ENCODE measurements at places on chromosomes 1 and 21. TPM values are rescaled to one million over a fixed set of nuclear protein-coding genes. Genes with fewer than 3 reads are reported as not detected.

Gene TRIM45
- 8.2 TPM for total RNA-seq

GRCh38 chr1:27609210-27609555 lies 5.2 kb upstream of the AHDC1 start:
- no peaks in the 10 kb centered on the region for H3K36me3 ChIP-seq
- no peak for DNase-seq
- no peaks in the 10 kb centered on the region for H3K27me3 ChIP-seq
- no peaks in the 10 kb centered on the region for H3K4me1 ChIP-seq
- no peak overlapping the region for H3K4me3 ChIP-seq
- no peak overlapping the region for H3K27ac ChIP-seq

GRCh38 chr1:94068096-94068998 lies 52.6 kb downstream of the ABCA4 start:
- H3K4me1 ChIP-seq: no peaks in the 10 kb centered on the region
- H3K27me3 ChIP-seq: no peaks in the 10 kb centered on the region
- H3K27ac ChIP-seq: peak overlapping the region; percentile 63
- no peak for DNase-seq
- H3K36me3 ChIP-seq: no peaks in the 10 kb centered on the region
- no peak overlapping the region for H3K4me3 ChIP-seq

- DNase-seq: no peak
- no peaks in the 10 kb centered on the region for H3K27me3 ChIP-seq
- H3K36me3 ChIP-seq: no peaks in the 10 kb centered on the region
- H3K4me1 ChIP-seq: no peaks in the 10 kb centered on the region
- no peak overlapping the region for H3K4me3 ChIP-seq
These were observed 11.3 kb upstream of the TNFRSF25 start for GRCh38 chr1:6477039-6477820.

Gene OVAAL
- total RNA-seq: not detected

- H3K36me3 ChIP-seq: no peaks in the 10 kb centered on the region
- no peaks in the 10 kb centered on the region for H3K4me1 ChIP-seq
- no peak overlapping the region for H3K4me3 ChIP-seq
- H3K27ac ChIP-seq: no peak overlapping the region
These were observed 46.4 kb upstream of the CR2 start for GRCh38 chr1:207407655-207408260.

Gene NBPF20
- 4.3 TPM for total RNA-seq

DNA sequence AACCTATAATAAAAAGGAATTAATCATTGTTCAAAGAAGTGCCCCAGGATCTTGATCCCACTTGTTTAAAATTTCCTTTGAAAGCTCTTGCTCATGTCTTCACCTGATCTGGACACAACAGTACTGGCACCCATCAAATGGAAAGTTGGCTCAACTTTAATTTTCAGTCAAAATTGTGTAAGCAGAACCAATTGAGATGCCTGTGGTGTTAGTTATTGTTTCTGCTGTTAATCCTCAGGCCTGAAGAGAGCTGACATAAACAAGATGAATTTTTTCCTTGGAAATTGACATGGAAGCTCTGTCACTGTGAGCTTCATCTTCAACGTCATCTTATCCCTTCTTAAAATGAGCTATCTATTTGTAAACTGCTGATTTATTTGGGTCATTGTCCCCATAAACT lies 88.3 kb upstream of the TNFSF4 start:
- DNase-seq: no peak
- H3K27ac ChIP-seq: no peak overlapping the region
- H3K27me3 ChIP-seq: no peaks in the 10 kb centered on the region
- no peaks in the 10 kb centered on the region for H3K4me1 ChIP-seq

Gene HSD17B7
- total RNA-seq: 10.2 TPM

- H3K36me3 ChIP-seq: no peaks in the 10 kb centered on the region
- H3K4me1 ChIP-seq: no peaks in the 10 kb centered on the region
- no peak overlapping the region for H3K27ac ChIP-seq
- DNase-seq: no peak
These were observed 55.3 kb downstream of the AHCTF1 start for GRCh38 chr1:246876431-246876830.

Gene CD52
- total RNA-seq: 8.3 TPM

GRCh38 chr1:170162459-170163246 lies 16.9 kb downstream of the NTMT2 start:
- H3K4me3 ChIP-seq: no peak overlapping the region
- H3K27me3 ChIP-seq: no peaks in the 10 kb centered on the region
- H3K27ac ChIP-seq: peak overlapping the region; percentile 2
- no peaks in the 10 kb centered on the region for H3K36me3 ChIP-seq

DNA sequence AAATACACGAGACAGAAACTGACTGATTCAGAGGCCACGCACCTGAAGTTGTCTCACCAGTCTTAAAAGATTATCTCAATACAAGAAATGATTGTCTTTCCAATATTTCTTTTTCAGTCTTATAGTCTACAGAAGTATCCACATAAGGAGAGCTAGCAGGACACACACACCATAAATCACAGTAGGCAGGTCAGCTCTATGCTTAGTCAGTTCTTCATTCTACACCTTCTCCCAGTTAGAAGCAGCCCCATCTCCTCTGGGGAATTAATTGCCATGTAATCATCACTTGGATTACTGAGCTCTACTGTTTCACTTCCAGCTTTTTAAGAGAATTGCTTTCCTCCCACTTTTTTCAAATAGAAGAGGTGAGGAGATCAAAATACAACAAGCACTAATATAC lies 59.6 kb downstream of the SMYD3 start:
- H3K27me3 ChIP-seq: no peaks in the 10 kb centered on the region
- H3K27ac ChIP-seq: no peak overlapping the region
- DNase-seq: no peak
- H3K36me3 ChIP-seq: no peaks in the 10 kb centered on the region

- H3K27ac ChIP-seq: no peak overlapping the region
- no peaks in the 10 kb centered on the region for H3K36me3 ChIP-seq
- H3K27me3 ChIP-seq: no peaks in the 10 kb centered on the region
These were observed 90.6 kb downstream of the C1orf94 start for GRCh38 chr1:34267326-34267725.

- no peak overlapping the region for H3K27ac ChIP-seq
- H3K4me1 ChIP-seq: no peaks in the 10 kb centered on the region
- DNase-seq: no peak
- no peak overlapping the region for H3K4me3 ChIP-seq
These were observed 13.4 kb downstream of the RCSD1 start for GRCh38 chr1:167643441-167643840.

Gene CNKSR1
- 28.2 TPM for total RNA-seq

DNA sequence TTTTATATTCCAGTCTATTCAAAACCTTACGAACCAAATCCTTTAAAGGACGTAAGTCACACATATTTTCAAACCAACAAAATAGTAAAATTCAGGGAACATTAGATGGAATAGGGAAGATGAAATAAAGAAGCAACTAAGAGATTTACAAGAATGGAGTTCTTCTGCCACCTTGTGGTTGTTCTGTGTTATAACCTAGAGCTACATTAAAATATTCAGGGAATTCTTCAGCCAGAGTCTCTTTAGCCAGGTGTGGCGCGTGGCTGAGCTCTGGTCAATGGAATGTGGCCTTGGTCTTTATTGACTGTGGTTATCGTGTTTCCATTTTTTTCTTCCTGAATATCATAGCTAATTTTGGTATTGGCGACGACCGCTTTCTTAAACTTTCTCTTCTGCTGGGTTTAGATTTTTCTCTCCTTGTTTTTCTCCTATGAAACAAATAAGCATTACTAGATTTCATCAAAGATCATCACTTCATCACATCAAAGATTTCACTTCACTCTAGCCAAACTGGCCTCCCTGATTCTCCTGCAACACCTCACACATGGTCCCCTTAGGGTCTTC lies 221.3 kb downstream of the MRPL39 start:
- DNase-seq: no peak
- H3K27ac ChIP-seq: no peak overlapping the region
- H3K27me3 ChIP-seq: no peaks in the 10 kb centered on the region
- no peak overlapping the region for H3K4me3 ChIP-seq
- H3K36me3 ChIP-seq: no peaks in the 10 kb centered on the region

DNA sequence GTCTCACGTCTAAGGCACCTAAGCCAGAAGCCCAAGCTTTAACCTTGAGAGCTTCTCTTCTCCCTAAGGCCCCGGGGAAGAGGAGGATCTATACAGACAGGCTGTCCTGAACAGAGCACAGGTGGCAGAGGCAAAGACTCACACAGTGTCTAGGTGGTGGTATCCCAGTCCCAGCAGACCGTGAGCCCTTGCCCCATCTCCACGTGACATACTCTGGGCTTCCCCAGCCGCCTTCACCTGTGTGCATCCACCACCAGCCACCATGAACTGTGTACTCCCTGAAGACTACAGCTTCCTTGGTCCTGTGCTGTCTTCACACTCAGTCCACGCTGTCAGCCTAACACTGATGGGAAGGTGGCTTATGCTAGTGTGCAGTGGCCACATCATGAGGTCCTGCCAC lies 31.7 kb downstream of the SZT2 start:
- DNase-seq: no peak
- H3K4me1 ChIP-seq: no peaks in the 10 kb centered on the region
- H3K36me3 ChIP-seq: peaks cover 45% of the 10 kb centered on the region
- no peak overlapping the region for H3K27ac ChIP-seq
- no peak overlapping the region for H3K4me3 ChIP-seq

DNA sequence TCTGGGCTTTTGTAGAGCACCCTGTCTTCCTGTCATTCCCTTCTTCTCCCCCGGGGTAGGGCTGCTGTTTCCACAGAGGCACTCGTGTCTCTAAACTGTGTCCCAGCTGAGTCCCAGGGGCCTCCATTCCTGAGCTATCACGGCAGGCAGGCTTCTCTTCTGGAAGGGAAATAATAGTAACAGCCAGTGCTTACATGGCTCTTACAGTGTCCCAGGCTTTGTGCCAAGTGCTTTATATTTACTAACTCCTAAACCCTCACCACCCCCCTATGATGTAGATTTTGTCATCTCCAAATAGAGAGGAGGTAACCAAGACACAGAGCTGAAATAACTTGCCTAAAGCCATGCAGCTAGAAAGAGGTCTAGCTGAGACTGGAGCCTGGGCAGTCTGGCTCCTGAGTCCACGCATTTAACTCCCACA lies 1.4 kb upstream of the CELF3 start:
- peak overlapping the region; percentile 25 for H3K27ac ChIP-seq
- H3K4me1 ChIP-seq: no peaks in the 10 kb centered on the region
- no peak overlapping the region for H3K4me3 ChIP-seq
- DNase-seq: no peak

Gene GPR89A
- total RNA-seq: 31.7 TPM

Gene OR2L2
- not detected for total RNA-seq

DNA sequence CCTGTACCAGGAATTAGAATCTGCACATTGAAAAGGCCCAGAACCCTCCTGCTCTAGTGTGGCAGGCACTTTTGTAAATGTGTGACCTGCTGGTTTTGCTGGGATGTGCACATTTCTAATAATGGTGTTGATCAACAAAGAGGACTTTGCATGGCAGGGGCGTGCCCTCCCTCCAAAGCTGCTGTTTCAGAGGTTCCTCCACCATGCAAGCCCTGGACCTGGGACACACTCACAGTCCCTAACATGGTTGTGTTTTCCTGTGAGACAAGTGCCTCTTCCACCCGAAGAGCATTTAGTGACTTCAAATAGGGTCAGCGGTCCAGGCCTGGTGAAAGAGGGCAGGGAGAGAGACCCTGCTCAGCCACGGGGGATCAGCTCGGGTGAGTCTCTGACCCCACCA lies 28.1 kb downstream of the TENT5C start:
- no peak for DNase-seq
- H3K4me1 ChIP-seq: no peaks in the 10 kb centered on the region
